Trophoblast cell (in vitro differentiated cells and primary cell): ENCODE measurements at places on chromosomes 2 and 18.

DNA sequence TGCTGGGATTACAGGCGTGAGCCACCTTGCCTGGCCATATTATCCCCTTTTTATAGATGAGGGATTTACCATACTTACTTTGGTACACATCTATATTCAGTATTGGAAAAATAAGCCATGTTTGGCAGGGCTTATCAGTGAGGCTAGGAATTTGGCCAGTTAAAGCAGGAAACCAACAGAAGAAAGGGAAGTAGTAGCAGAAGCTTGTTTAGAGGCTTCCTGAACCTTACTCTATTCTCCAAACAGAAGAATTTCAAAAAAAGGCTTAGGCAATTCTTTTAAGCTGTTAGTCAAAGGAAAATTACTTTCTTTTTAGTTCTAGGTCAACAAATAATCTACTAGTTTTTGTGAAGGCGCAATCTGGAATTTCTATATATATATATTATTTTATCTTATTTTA lies 3.2 kb upstream of the GLS start:
- no peaks in the 10 kb centered on the region for H3K36me3 ChIP-seq
- H3K4me3 ChIP-seq, result no peak overlapping the region
- H3K27ac ChIP-seq, result no peak overlapping the region
- H3K4me1 ChIP-seq, result peaks cover 4% of the 10 kb centered on the region

- H3K36me3 ChIP-seq, result peaks cover 32% of the 10 kb centered on the region
- H3K27ac ChIP-seq, result no peak overlapping the region
- H3K4me1 ChIP-seq, result no peaks in the 10 kb centered on the region
- no peaks in the 10 kb centered on the region for H3K27me3 ChIP-seq
Observed at GRCh38 chr2:191417746-191418145, 172.5 kb downstream of the MYO1B start.

DNA sequence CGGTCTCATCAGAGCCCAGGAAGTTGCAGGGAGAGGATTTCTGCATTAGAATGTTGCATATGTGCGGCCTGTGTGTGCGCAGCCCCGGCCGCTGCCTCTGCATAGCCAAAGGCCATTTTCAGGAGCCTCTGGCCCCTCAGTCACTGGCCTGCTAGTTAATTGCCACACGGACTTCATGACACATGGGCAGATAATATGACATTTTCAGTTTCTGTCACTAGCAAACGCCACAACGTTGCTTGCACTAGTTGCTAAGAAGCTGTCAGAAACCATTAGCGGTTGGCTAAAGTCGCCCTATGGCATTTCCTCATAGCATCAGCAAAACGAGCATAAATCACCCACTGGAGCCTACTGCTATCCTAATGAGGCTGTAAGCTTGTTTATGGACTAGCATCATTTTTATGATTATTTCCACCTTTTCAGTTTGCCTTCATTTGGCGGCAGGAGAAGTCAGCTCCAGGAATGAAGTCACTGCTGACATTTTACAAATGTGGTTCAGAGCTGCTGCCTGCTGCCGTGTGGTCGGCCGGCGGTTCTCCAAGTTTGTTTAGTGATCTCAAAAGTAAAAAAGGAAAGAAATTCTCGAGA lies 73.7 kb downstream of the MEIS1 start:
- H3K4me3 ChIP-seq, result no peak overlapping the region
- no peaks in the 10 kb centered on the region for H3K27me3 ChIP-seq
- H3K27ac ChIP-seq, result peak overlapping the region; percentile 98
- peak; percentile 4 for DNase-seq
- no peaks in the 10 kb centered on the region for H3K36me3 ChIP-seq
- peaks cover 22% of the 10 kb centered on the region for H3K4me1 ChIP-seq

DNA sequence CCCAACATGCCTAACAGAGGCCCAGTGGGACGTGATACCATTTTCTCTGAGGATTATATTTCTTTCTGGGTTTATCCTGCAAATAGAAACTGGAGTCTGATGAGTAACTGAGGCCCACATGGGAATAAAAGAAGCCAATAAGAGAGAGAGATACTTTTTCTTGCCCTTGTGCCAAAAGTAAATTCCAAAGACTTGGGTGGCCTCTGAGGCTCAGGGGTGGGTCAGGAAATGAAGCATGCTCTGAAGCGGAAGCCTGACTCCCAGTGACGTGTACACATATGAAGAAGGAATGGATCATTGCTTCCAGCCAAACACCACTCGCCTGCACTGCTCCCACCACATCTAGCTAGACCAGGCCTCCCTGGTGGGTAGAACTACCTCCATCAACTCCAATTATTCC lies 273.6 kb upstream of the NCKAP5 start:
- no peak overlapping the region for H3K4me3 ChIP-seq
- H3K4me1 ChIP-seq, result peaks cover 2% of the 10 kb centered on the region
- no peak overlapping the region for H3K27ac ChIP-seq
- DNase-seq, result no peak
